NCI-H2081 (cell line): ENCODE measurements at places on chromosomes 16 and 17.
A peak's percentile ranks its signal among the peaks of the same experiment; 100 is the strongest.

- no peak for DNase-seq
Observed at GRCh38 chr17:74542727-74543383, 3.1 kb downstream of the CD300C start.

- DNase-seq: no peak
Observed at GRCh38 chr16:85027958-85028684, 526 bp downstream of the KIAA0513 start.

DNA sequence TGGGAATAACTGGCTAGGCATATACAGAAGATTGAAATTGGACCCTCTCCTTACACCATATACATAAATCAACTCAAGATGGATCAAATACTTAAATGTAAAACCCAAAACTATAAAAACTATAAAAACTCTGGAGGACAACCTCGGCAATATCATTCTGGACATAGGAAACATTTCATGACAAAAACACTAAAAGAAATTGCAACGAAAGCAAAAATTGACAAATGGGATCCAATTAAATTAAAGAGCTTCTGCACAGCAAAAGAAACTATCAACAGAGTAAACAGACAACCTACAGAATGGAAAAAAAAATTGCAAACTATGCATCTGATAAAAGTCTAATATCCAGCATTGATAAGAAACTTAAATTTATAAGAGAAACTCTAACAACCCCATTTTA, 503.7 kb upstream of the C16orf82 start:
- no peak for DNase-seq

DNA sequence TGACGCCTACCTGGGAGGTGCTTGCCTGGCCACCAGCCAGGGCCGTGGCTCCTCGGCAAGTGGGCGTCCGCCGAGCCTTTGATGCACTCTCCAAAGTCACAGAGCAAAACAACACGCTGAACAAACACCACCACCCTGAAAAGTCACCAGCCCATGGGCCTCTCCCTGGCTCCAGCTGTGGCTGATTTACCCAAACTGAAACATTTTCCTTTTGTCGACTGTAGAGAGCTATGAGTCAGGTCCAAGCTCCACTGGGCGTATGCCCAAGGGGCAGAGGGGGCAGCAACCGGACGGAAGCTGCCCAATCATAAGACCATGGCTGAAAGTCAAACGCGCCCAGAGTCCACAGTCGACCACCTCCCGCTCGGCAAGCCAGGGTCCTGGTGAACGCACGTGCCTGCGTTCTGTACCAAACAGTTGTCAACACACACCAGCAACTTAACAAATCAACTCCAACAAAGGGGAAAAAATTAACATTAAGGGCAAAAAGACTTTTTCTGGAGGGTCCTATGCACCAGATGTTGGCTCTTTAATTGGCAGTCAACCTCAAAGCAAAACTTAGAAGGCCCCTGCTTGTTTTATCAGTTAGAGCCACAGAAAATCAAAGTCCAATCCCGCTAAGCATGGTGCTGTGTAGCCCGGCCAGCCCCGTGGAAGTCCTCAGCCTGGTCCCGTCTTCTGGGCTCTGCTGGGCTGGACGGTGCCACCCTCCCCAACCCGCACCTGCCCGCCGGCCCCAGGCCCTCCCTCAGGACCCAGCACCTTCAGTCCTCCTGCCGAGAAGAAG, 47.3 kb downstream of the TBC1D16 start:
- peak; percentile 34 for DNase-seq

GRCh38 chr17:2796164-2797125, at the start of gene RAP1GAP2:
Gene RAP1GAP2 (plus strand): TSS chr17:2796438. CDS start chr17:2796528, 90 bp downstream.
- no peak for DNase-seq

DNA sequence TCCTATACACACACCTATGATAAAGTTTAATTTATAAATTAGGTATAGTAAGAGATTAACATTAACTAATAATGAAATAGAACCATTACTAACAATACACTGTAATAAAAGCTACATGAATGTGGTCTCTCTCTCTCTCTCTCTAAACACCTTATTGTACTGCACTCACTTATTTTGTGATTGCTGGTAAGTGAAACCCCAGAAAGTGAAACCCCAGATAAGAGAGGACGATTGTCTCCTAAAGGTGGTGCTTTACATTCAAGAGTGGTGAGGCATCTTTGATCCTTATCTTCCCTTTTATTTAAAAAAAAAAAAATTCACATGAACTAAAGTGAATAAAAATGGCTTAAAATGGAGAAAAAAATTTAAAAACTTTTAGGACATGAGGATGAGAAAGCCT, 80.1 kb upstream of the TRAP1 start:
- DNase-seq: no peak

DNA sequence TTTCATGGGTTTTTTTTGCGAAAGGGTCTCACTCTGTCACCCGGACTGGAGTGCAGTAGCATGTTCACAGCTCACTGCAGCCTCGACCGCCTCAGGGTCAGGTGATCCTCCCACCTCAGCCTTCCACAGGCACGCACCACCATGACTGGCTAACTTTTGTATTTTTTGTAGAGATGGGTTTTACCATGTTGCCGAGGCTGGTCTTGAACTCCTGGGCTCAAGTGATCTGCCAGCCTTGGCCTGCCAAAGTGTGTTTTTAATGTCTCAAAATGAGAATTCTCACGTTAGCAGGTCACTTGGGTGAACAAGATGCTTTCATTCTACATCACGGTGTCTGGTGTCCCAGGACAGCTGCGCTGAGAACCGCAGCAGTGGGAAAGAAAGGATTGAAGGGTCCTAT, 3.2 kb downstream of the FBXO31 start:
- no peak for DNase-seq

- DNase-seq: no peak
Observed at GRCh38 chr16:8355675-8356074, 234.6 kb downstream of the TMEM114 start.

DNA sequence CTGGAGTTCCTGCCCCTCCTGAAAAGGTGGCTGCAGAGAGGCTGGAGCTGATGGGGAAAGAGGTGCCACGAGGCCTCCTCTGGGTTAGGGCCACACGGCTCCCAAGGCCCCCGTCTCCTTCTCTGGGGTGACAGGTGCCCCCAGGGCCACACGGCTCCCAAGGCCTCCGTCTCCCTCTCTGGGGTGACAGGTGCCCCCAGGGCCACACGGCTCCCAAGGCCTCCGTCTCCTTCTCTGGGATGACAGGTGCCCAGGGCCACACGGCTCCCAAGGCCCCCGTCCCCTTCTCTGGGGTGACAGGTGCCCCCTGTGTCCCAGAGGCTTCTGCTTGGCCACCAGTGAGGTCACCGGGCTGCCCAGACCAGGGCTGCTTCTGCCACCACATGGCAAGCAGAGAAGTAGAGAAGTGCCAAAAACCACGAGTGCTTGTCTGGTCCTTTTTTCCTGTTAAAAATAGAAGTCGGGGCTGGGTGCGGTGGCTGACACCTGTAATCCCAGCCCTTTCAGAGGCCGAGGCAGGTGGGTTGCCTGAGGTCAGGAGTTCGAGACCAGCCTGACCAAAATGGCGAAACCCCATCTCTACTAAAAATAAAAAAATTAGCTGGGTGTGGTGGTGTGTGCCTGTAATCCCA, 4.1 kb downstream of the CAPN15 start:
- no peak for DNase-seq

DNA sequence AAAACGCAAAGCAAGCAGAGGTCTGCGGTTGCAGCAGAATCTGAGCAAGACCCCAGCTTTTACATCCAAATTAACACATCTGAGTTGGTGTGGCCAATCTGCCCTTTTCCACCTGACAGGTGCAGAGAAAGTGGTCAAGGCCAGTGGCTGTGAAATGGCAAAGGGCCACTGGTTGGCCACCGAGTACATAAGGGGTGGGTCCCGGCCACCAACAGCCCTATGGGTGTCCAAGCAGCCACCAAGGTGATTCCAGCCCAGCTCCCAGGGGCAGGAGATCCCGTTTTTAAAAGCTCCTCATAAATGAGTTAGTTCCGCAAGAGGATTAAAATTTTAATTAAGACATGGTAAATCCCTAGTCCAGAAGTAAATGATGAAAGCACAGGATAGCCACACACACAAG, 29.1 kb downstream of the USP7 start:
- DNase-seq: no peak

- no peak for DNase-seq
Observed at GRCh38 chr16:47045023-47045422, 71.5 kb upstream of the DNAJA2 start.

DNA sequence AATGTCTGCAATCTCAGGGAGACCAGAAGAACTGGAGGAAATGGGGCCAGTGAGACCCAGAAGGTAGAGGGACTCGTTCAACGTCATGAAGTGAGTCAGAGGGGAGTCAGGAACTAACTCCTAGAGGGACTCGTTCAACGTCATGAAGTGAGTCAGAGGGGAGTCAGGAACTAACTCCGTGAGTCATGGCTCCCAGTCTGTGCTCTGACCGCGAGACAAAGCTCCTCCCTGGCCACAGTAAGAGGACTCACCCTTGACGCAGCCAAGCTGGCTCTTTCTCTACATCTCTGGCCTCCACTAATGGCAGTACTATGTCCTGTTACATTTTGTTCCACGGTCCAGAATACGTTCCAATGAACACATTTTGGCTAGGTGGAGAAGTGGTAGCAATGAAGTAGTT, 902.5 kb downstream of the KCNJ2 start:
- DNase-seq: no peak

DNA sequence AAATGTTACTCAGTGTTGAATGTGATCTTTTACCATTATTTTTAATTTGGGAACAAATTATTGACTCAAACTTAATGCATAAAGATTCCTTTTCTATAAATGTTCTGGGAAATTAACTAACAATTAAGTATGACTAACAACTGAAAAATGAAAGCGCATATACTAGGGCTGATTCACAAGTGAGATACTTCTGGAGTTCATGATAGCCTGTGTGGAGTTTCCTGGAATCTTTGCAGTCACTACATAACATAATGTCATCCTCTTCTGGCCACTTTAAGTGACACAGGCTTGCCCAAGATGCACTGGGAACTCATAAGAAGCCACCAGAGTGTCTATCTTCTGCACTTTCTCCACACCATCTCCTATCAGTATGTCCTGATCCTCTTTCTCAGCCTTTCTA, 450.3 kb upstream of the CDH11 start:
- no peak for DNase-seq

DNA sequence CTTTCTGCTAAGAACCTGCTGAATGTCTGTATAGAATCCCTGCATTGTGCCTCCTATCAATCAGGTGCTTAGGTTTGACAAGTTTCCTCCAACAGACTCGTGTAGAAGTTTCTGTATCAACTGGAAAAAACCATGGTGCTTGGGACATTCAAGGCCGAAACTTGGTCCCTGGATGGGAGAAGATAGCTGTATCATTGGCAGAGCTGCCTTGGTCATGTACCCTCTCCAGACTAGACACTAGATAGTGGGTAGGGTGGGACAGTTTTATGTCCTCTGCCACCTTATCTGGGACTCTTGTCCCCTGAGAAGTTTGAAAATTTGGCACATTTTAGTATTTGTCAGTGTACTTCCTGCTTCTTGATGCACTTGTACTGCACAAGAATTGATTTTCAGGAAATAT, 520.8 kb downstream of the WWOX start:
- no peak for DNase-seq
